Retina (tissue), 1 donor: ENCODE measurements at places on chromosomes 7 and 10.

DNA sequence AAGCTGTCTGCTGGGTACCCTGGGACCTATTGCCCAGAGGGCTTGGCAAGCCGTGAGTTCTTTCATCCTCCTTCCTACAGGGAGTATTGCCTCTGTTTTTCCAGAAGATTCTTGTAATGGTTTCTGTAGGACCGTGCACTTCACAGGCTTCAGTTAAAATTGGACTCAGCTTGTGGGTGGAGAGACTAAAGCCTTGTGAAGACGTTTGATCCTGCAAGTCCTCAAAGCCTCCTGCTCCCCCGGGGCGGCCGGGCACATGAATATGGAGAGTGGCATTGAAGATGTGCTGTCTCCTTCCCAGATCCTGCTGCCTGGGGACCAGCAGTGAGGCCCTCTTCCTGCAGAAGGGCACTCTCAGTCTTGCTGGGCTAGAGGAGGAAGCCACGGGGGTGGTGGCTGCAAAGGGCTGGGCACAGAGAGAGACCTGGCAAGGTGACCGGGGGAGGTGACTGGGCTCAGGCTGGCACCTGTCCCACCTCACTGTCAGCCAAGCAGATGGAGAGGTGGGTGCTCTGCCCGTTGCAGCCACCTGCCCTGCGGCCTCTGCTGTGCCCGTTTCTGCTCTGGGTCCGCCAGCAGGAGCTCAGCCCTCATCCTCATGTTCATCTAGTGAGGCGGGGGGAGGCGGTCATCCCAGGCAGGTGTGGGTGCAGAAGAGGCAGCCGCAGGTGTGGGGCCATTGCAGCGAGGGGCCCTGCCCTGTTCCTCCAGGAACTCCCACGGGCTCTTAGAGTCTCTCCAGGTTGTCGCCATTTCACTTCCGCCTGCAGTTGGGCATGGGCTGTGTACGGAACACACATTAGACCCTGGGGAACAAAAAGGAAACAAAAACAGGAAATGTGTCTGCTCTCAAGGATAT lies 55.7 kb downstream of the TMEM209 start:
- no peak for DNase-seq

DNA sequence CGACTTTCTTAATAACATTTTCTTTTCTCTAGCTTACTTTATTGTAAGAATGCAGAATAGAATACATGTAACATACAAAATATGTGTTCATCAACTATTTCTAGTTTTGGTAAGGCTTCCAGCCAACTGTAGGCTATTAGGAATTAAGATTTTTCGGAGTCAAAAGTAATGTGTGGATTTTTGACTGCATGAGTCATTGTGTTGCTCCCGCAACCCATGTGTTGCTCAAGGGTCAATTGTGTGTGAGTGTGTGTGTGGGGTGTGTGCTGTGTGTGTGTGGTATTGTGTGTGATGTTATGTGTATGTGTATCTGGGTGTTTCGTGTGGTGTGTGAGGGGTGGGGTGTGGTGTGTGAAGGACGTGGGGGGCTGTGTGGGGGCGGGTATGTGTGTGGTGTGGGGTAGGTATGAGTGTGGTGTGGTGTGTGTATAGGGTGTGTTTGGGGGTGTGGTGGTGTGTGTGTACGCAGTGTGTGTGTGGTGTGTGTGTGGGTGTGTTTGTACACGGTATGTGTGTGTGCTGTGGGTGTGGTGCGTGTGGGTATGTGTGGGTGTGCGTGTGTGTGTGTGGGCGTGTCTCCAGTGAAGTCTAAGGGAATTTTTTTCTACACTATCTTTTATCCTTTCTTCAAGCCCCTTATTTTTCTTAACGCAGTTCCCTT lies 60.5 kb downstream of the RSU1 start:
- DNase-seq = no peak

GRCh38 chr7:47374538-47374937 lies 207.4 kb downstream of the TNS3 start:
- no peak for DNase-seq

GRCh38 chr7:47757921-47758411 lies 176.1 kb upstream of the TNS3 start:
- DNase-seq = no peak

- DNase-seq = no peak
Measured at GRCh38 chr10:82535457-82535856, 660.5 kb downstream of the NRG3 start.

- no peak for DNase-seq
Measured at GRCh38 chr10:35398908-35399307, 62.6 kb downstream of the CCNY start.

DNA sequence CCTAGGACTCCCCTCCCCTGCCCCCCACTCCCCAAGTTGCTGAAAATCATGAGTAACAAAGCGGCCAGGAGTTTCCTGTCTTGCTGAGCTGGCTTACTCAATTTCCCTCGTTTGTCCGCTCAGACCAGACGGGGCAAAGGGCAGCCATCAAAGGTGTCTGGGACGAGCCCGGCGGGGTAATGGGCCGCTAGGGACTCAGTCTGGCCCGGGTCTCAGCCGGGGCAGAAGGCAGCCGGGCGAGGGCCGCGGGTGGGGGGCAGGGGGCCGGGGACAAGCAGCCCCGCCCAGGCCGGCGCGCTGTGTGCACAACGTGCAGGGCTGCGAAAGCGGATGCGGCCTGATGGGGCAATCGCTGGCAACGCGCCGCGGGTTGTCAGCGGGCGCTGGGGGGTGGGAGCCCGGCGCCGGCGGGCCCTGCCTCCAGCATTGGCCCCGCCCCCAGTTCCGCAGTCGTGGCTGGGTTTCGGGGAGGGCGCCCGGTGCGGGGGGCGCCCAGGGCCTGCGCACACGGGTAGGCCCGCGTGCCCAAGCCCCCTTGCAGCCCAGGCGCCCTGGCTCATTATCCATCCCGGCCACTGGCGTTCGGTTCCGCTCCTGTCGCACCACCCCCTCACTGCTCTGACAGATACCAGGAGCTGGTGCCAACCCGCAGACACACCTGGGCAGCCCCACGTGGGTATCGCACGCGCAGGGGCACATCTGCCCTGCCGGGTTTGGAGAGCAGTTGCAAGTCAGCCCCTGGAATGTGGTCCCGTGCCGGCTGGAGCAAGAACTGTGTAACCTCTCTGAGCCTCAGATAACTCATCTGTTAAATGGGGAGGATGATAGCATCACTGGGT lies 35.1 kb downstream of the DNAJB12 start:
- DNase-seq = peak; percentile 79

- no peak for DNase-seq
Measured at GRCh38 chr7:85226361-85227085, 39.7 kb upstream of the SEMA3D start.

- DNase-seq = no peak
Measured at GRCh38 chr10:89845541-89846280, 144.3 kb downstream of the KIF20B start.

- no peak for DNase-seq
Measured at GRCh38 chr7:115346685-115347084, 424.8 kb downstream of the MDFIC start.

DNA sequence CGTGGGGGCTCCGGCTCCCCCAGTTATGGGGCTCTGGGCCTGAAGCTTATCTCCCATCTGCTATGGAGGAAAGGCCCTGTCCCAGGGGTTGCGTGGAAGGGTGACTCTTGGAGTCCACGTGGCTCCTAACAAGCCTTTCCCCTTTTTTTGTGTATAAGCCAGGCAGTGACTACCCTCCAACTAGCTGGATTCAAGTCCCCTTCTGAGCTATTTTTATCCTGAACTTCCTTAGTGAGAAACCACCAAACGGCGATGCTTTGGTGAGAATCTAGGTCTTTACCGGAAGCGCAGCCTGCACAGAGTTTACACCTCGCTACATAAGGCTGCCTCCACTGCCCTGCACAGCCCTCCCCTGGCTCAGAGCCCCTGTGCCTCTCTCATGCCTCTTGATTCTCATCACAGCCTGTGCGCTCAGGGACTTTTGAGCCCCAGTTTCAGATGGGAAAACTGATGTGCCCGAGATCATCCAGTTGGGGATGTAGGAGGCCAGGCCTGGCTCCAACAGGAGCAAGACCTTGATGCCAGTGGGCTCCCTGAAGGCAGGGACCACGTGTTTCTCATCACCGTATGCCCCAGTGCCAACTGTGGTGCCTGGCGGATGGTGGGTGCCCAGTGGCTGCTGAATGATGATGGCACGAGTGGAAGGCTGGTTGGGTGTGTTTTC lies 102.3 kb upstream of the PPIF start:
- DNase-seq = peak; percentile 7

GRCh38 chr10:71036297-71036966 lies 148.1 kb upstream of the PCBD1 start:
- no peak for DNase-seq

GRCh38 chr7:101804088-101804963 lies 13.1 kb upstream of the CUX1 start:
- DNase-seq = peak; percentile 46

DNA sequence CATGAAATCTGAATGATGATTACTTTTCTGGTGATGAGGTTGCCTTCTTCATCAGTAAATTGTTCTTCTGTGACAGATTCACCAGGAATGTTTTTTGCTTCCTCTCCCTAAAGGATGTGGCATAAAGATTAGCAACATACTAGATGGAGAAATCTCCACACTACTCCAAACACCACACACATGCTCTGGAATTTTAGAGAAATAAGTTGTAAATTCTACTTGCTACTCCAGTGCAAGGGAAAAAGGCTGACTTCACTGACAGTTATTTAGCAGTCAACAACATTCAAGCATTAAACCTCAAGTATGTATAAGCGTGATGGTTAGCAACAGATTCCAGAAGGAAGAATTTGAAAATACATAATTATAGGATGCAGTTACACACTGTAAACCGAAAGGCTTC lies 137.9 kb upstream of the CCDC6 start:
- no peak for DNase-seq

DNA sequence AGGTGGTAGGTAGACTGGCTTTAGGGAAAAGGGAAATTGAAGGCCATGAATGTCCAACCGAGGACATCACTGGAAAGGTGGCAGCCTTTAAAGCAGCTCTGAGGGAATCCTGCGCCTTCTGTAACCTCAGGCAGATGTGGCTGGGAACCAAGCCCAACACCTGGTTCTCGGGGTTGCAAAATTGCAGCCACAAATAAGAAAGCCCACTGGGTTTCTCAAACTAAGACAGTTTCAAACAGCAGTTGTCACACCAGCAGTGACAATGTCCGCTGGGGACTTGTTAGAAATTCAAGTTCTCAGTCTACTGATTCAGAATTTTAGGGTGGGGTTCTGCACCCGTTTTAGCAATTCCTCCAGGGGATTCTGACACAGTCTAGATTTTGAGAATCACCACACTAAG lies 42.7 kb upstream of the STEAP1B start:
- no peak for DNase-seq

GRCh38 chr10:132646443-132647097 lies 109.0 kb downstream of the INPP5A start:
- no peak for DNase-seq

- no peak for DNase-seq
Measured at GRCh38 chr10:84204122-84204521, 9.8 kb downstream of the CDHR1 start.

DNA sequence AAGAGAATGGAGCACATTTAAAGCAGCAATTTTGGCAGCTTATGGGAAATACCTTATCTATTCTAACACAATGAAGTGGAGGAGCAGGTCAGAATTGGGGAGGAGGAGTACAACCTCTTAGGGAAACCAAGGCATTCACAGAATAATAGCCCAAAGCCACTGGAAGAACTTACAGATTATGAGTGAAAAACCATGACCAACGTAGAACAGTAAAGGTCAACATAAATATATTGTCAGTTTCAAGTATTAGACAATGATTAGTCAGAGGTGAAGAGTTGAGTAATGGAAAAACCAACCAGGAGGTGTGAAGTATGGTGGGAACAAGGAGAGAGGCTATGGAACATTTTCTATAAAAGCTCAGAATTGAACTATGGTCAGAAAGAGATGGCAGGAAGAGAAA lies 304.3 kb upstream of the SP4 start:
- no peak for DNase-seq

GRCh38 chr7:117718116-117718835 lies 155.0 kb downstream of the CTTNBP2 start:
- peak; percentile 25 for DNase-seq

GRCh38 chr7:40024048-40024447 lies 74.0 kb downstream of the CDK13 start:
- DNase-seq = no peak

DNA sequence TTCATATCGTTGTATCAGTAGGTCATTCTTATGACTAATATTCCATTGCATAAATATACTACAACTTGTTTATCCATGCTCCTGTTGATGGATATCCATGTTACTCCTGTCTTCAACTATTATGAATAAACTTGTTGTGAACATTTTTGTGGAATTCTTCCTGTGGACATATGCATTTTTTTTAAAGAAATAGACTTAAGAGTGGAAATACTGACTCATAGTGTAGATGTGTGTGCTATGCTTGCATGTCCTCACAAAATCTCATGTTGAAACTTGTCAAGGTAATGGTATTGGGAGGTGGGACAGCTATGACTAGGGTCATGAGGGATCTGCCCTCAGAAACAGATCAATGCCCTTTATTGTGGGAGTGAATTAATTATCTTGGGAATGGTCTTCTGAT lies 240.5 kb upstream of the PRSS58 start:
- no peak for DNase-seq

GRCh38 chr10:10533437-10533836 lies 484.2 kb upstream of the CELF2 start:
- DNase-seq = no peak

- no peak for DNase-seq
Measured at GRCh38 chr7:24740871-24741270, 16.4 kb downstream of the GSDME start.

DNA sequence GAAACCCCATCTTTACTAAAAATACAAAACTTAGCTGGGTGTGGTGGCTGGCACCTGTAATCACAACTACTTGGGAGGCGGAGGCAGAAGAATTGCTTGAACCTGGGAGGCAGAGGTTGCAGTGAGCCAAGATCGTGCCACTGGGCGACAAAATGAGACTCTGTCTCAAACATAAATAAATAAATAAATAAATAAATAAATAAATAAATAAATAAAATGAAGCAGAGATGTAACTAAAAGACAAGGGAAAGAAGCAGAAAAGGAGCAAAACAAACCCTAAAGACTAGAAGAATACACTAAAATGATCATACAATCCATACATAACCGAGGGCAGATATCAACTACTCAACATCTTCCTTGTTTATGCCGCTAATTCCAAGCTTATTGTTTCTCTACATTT lies 209.8 kb downstream of the TYW1 start:
- no peak for DNase-seq

- DNase-seq = no peak
Measured at GRCh38 chr7:105452085-105452484, 63.4 kb upstream of the SRPK2 start.

DNA sequence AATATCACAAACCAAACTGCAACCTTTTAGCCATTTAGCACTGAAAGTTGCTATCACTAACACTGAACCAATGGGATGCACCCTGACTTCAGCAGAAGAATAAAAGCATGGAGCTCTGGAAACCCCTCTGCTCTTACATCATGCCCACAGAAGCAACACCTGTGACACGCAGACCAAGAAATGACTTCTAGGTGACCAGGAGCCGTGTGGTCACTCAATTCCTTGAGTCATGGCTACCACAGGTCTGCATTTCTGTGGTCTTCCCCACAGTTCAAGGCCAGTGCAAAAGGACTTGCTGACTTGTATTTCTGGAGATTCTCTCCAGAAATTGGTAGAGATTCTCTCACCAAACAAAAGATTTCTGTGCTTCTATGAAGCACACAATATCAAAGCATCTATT lies 38.3 kb downstream of the NRCAM start:
- DNase-seq = no peak
